ENCODE measurements at places on chromosomes 12 and 14.

DNA sequence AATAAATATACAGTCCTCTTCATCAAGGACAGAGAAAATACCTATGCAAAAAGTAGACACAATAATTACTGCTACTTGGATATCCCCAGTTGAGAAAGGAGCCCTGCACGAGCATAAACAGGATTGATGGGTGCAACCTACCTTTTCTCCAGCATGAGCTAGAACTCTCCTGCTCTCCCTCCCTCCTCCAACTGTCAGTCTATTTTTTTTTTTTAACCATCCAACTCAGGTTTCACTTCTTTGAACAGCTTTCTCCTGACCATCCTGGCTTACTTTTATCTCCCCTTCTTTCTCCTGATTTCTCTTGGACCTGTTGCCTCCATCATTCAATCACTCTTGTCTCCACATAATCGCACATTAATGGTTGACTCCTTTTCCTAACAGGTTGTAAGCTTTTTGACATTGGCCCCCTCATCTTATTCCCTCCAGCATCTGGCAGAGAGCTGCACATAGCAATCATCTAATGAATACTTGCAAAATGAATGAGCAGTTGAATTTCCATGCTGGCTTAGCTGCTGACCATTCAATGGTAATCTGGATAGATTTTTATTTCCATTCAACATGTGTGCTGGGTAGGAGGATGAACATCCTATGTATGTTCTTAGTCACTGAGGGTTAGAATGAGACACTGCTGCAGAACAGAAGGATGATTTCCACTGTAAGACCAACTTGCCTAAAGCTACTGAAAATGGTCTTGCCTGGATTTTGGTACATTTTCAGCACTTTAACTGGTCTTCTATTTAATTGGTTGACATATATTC lies 24.4 kb downstream of the MYBPC1 start:
- DNase-seq, result no peak

DNA sequence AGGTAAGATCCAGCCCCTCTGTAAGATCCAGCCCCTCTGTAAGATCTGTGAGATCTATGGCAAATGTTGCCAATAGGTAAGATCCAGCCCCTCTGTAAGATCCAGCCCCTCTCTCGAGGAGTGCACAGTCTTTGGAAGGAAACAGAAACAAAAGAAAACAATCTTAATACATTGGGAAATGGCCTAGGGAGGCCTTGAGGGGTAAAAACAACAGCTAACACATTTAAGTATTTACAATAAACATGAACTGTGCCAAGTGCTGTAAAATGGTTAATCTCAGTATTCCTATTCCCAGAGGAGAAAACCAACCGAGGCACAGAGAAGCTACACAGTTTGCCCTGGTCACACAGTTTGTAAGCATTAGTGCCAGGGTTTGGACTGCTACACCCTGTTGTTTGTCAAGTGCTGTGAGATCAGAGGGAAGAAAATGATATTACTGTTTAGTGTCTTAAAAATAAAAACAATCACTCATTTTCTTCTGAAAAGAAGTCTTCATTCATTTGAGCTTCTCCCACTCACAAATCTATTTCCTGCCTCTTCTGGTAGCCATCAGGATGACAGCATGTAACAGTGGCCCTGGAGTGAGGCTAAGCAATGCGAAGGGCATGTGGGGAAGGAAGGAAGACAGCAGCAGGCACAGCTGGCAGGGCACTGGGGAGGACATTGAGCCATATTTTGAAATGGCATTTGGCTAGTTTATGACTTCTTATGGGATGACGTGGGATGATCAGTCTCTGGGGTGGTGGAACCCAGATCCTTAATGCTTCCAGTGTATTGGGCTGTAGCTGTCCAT lies 118.7 kb upstream of the PTPRQ start:
- DNase-seq, result no peak

DNA sequence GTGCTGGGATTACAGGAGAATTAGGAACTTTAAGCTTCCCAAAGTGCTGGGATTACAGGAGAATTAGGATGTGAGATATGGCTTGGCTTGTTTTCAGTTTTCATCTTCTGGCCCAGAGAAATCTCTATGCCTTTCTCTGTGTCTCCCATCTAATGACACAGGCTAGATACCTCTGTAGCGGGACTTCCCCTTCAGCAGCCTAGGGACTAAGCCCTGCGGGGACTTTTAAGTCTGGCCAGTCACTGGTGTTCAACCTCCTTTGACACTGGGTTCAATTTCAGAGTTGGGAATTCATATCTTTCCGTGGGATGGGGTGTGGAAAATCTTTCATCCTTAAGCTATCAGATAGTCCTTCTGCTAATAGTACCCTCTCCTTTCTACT lies 6.2 kb downstream of the RFC5 start:
- no peak for DNase-seq

GRCh38 chr12:3000548-3001275 lies 41.5 kb downstream of the TEAD4 start:
- DNase-seq, result no peak

DNA sequence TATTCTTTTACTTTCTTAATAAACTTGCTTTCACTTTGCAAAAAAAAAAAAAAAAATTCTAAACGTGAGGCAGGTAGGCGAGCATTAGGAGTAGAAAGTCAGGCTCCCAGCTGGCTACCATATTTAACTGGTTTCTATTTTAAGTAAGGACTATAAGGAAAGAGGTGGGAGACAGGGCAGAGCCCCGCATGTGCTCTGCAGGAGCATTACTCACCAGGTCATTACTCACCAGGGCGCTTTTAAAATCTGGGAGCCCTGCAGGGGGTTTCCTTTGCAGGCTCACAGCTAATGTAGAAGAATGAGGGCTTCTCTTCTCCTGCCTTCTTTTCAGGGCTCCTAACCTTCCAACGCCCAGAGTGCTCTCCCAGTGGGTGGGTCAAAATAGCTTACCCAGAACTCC lies 14.0 kb upstream of the DPF3 start:
- no peak for DNase-seq

DNA sequence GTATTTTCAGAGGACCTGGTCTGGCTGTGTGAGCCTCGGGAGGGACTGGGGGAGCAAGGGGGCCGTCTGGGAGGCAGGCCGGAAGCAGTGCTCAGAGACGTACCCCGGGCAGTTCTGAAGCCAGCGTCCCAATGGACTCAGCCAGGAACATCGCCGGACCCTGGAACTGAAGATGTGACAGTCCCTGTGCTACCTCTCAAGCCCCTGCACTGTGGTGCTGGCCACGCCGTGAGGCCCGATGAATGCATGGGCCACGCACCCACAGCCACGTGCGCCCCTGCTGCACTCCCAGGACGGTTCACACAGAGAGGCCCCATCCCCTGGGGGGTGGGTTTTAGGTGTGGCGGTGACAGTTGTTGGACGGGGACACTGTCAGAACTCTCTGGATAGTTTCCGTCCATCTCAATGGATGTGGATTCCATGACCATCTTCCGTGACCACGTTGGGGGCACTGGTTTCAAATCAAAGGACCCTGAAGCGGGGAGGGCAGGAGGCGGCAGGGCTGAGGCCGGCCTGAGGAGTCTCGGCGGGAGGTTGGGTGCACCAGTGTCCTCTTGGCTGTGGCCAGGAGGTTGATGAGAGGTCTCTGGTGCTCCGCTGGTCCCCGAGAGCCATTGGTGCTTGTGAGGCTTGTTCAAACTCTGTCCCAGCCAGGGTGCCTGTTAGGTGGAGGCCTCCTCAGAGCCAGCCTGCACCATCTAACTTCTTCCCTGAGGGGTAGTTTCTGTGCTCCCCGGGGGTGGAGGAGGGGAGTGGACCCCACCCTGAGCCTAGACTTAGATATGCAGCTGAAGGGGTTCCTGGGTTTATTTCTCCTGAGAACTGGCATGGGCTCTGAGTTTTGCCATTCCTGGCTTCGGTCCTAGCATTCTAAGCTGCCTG lies 36.3 kb upstream of the TSPAN9 start:
- no peak for DNase-seq

GRCh38 chr14:78029601-78030372 lies 140.4 kb upstream of the NRXN3 start:
- no peak for DNase-seq

- no peak for DNase-seq
Measured at GRCh38 chr12:8658346-8658745, 4.3 kb downstream of the MFAP5 start.

GRCh38 chr14:90388982-90389381 lies 7.8 kb upstream of the CALM1 start:
- DNase-seq, result no peak

GRCh38 chr12:127912035-127912665 lies 354.8 kb upstream of the TMEM132C start:
- DNase-seq, result no peak
